NCI-H187 (cell line): ENCODE measurements at places on chromosomes 7 and 10.

GRCh38 chr7:158094046-158094445, 493.6 kb downstream of the PTPRN2 start:
- no peak for DNase-seq

DNA sequence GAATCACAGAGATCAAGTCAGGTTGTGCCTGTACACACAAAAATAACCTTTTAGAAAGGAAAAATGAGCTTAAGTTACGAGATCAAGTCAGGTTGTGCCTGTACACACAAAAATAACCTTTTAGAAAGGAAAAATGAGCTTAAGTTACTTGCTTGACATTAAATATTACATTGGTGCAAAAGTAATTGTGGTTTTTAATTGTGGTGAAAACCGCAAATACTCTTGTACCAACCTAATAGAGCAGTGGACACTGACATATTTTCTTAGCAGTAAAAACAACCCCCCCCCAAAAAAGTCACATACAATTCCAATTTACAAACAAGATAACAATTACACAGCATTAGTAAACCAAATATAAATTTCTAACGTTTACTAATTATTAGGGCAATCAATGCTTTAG, 595.6 kb downstream of the GRM8 start:
- DNase-seq: no peak

DNA sequence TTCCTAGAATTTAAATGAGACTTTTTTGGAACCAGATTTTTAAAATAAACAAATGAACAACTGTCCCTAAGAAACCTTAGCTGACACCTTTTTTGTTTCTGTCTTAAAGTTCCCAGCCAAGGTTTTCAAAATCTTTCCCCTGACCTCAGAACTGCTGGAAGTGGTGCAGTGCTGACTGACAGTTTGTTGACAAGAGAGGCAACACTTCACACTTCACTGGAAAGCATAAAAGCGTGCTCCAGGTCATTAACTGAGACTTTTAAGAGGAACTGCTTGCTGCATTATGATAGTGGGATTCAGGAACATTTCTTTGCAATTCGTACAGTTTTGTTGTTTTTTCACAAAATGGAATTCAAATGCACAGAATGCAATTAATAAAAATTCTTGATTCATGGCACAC, 36.2 kb downstream of the SYPL1 start:
- DNase-seq: no peak

- DNase-seq: peak; percentile 68
Observed at GRCh38 chr10:31134311-31134952, 102.8 kb upstream of the ZNF438 start.

DNA sequence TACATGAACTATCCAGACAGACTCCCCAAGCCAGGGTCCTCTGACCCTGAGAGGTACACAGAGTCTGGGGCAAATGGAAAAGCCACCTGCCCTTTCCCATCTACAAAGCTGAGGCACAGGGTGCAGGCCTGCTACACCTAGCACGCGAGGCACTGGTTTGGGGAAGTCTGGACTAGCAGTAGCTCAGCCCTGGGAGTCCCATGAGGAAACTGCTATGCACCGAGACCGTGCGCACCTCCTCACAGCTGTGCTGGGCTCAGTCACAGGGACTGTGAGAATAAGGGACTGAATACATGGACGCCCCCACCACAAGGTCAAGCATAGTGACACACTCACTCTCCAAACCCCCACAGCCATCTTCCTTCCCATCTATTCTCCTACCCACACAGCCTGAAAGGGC, 8.2 kb downstream of the MAT1A start:
- DNase-seq: no peak

GRCh38 chr7:137501562-137501961, 158.0 kb upstream of the PTN start:
- no peak for DNase-seq

- no peak for DNase-seq
Observed at GRCh38 chr7:142992427-142992826, 30.3 kb upstream of the KEL start.

DNA sequence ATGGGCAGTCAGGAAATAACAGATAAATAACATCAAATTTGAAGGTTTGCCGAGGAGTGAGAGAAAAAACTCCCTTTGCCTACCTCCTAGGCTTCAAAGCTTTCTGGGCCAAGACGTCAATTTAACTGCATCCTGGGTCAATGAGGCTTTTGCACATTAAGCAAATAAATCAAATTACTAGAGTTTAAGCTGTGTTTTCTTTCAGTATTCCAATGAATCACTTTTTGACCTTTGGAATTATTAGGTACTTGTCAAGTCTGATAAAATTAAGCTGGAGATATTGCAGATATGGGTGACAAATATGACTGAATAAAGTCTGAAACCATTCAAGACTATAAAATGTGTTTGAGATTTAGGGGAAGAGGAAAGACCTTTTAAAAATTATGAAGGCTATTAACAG, 22.2 kb downstream of the GLUD1 start:
- no peak for DNase-seq
